SHP77 (cell line): ENCODE measurements at places on chromosomes 3 and 15.

- DNase-seq: no peak
Measured at GRCh38 chr15:68405378-68406250, 26.3 kb downstream of the ITGA11 start.

DNA sequence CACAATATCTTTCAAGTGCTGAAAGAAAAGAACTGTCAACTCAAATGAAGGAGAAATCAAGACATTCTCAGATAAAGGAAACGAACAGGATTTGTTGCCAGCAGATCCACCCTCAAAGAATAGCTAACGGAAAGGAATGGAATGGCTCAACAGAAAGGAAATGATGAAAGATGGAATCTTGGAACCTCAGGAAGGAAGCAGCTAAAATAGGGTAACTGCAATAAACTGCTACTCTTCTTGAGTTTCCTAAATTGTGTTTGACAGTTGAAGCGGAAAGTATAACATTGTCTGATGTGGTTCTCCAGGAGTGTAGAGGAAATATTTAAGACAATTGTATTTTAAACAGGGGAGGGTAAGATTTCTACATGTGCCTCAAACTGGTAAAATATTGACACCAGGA, 22.0 kb downstream of the PRR23E start:
- no peak for DNase-seq

GRCh38 chr3:112681822-112682325, 40.9 kb upstream of the CCDC80 start:
- no peak for DNase-seq

- DNase-seq: no peak
Measured at GRCh38 chr3:28050885-28051284, 190.5 kb upstream of the CMC1 start.

GRCh38 chr15:82081914-82082762, 36.3 kb upstream of the MEX3B start:
- DNase-seq: no peak
